Esophagus mucosa (tissue), 1 donor: ENCODE measurements at places on chromosomes 1 and 21. TPM values are rescaled to one million over a fixed set of nuclear protein-coding genes. Genes with fewer than 3 reads are reported as not detected.

The PCBP3 gene
- total RNA-seq: 0.72 TPM

The SOAT1 gene
- total RNA-seq: 6.1 TPM

The CELA3A gene
- not detected for total RNA-seq

The GPR25 gene
- total RNA-seq: 0.32 TPM

The KRTAP10-5 gene
- total RNA-seq: not detected

The GCSAML gene
- not detected for total RNA-seq

The SLC45A1 gene
- 0.20 TPM for total RNA-seq

The PMF1 gene
- total RNA-seq: 44.3 TPM

The USH2A gene
- not detected for total RNA-seq
